ENCODE measurements at places on chromosomes 5 and 9.

DNA sequence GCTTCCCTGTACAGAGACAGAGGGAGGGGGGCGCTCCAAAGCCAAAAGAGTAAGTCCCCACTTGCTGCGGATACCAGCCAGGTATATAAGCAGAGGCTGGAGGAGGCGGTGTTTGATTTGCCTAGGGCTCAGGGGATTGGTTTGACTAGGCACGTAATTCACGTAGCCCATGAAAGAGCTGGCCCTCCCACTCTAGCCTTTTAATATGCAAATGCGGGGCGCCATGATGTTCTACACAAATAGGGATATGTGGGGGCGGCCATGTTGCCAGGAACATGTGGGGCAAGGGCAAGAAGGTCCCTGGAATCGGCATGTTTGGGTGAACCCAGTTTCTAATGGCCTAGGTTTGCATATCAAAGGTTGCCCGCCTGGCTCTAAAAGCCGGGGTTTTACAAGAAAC lies 3.3 kb upstream of the PRLR start:
- DNase-seq: no peak

GRCh38 chr5:75611311-75612225 lies at the start of gene ANKDD1B:
TSS of gene ANKDD1B (plus strand) at chr5:75611453. CDS start at chr5:75611635, 182 bp downstream.
- peak; percentile 37 for DNase-seq

DNA sequence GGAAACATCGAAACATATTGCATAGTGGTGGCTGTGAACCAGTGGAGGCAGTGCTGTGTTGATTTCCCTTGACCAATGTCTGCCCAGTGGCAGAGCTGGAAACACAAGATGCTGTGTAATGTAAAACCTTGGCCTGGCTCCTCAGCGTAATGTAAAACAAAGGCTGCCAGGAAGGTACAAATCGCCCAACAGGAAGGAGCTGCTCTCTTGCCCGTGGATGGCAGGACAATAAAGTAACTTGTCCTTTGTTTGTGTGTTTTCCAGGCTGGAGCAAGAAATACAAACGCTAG lies 143.4 kb downstream of the PALM2AKAP2 start:
- DNase-seq: no peak

DNA sequence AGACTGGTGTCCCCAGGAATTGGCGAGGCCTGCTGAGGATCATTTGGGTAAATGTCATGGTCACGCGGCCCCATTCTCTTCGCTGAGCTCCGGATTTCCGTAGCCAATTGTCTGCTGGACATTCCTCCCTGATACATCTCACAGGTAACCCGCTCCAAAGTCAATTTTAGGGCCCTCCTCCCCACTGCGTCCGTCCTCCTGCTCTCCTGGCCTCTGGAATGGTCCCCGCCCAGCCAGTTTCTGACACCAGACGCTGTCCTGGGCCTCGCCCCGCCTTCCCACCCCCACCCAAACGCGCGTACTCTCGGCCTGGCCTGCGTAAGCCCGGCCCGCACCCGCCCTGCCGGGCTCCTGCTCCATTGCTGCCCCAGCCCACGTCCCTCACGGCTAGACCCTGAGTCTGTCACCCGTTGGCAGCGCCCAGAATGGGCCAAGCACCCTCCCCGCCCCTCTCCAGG lies 202.0 kb downstream of the AUH start:
- DNase-seq: no peak

DNA sequence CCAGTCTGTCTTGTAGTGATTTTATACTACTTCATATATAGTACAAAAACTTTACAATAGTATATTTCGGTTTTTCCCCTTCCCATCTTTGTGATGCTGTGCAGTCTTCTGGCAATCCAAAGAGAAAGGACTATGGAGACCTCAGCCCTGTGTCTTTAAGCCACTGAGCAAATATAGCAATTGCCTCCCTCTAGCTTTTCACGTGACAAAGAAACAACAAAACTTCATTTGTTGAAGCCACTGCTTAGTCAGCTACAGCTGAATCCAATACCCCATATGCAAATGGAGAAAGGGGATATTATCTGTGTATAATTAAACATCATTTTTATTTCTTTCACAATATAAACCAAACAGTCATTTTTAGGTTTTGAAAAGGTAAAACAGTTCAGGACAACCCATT lies 142.8 kb upstream of the STK32A start:
- no peak for DNase-seq

GRCh38 chr9:92350740-92351133 lies 25.0 kb downstream of the CENPP start:
- DNase-seq: no peak

GRCh38 chr5:168214886-168215285 lies 76.6 kb upstream of the WWC1 start:
- no peak for DNase-seq

DNA sequence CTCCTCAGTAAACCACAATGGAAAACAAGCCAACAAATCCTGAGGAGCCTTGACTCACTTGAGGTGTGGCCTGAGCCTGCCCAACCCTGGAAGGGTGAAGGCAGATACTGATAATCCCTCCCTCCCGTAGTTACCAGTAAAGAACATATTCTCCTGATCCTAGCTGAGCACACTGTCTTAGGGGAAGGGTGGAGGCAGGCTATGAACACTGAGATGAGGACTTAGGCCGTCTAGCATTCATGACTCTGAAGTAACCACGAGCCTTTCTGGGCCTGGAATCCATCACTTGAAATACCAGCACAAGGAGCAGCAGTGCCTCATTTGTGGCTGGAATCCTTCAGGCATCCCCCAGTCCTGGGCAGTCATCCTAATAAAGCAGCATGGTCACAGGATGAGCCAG lies 124.5 kb upstream of the PRLR start:
- no peak for DNase-seq

DNA sequence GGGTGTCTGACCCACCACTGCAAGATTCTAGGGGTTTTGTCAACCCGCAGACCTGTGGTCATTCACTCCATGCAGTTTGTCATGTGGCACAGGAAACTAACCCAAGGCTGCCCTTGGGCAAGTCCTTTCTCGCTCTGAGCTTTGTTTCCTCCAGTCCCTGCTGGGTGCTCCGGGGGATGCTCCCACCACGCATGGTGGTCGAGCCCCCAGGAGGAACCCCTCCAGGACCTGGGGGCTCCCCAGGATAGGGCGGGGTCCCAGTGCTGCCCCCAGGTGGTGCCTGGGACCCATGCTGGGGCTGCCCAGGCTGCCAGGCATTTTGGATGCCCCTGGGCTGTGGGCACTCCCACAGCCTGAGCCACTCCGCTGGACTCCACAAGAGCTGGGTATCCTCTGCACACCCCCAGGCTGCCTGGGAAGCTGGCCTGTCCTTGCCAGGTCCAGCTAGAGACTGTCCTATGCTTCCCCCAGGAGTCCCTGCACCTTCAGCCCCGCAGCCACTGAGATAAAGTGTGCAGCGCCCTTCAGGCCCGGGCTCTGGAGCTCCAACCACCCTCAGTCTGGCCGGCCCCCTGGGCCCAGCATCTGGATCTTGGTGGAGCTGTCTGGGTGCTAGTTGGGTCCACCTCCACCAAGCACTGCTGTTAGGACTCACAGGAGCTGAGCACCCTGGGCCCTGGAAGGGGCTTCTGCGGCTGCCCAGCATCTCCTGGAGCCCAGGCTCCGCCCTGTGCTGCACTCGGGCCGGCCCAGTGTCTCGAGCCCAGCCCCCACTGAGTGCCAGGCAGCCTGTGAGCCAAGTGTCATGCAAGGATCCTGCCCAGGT lies 104.3 kb downstream of the PHF2 start:
- DNase-seq: no peak

GRCh38 chr5:109028608-109029299 lies 281.1 kb downstream of the FER start:
- no peak for DNase-seq
